ENCODE measurements at places on chromosomes 2 and 18. TPM values are rescaled to one million over a fixed set of nuclear protein-coding genes. Genes with fewer than 3 reads are reported as not detected.

- DNase-seq, result no peak
Measured at GRCh38 chr18:48897531-48897930, 53.2 kb downstream of the SMAD7 start.

DNA sequence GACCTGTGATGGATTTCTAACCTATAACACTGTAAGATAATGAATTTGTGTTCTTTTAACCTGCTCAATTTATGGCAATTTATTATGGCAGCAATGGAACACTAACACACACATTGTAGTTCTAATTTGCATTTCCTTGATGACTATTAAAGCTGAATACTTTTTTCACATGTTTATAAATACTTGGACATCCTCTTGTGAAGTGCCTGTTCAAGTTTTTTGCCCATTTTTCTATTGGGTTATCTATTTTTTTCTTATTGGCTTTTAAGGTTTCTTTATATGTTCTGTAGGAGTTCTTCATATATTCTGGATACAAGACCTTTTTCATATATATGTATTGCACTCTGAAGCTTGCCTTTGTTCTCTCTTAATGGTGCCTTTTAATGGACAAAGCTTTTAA, 128.5 kb upstream of the PGAP1 start:
- no peak for DNase-seq

DNA sequence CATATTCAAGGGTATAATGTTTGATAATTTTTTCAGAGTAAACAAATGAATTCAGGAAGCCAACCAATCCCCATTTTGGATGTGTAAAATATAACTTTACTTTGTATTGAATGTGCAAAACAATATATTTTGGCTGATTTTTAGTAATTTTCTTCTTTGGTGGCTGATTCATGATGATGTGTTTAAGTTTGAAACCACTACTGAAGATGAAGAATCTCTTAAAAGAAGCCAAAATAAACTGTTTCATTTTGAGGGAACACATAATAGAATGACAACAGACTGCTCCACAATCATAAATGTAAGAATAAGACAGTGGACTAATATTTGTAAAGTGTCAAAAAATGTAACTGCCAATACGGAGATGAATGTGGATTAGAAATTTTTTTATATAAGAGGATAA, 52.5 kb upstream of the TRIM43 start:
- DNase-seq, result no peak

GPAT2 gene
- total RNA-seq, result not detected

MYCN gene
- total RNA-seq, result 69.1 TPM

SERPINB3 gene
- total RNA-seq, result not detected
